Lower lobe of right lung (tissue), 2 donors: ENCODE measurements at places on chromosomes 1 and 21. TPM values are rescaled to one million over a fixed set of nuclear protein-coding genes. Genes with fewer than 3 reads are reported as not detected.

EPHB2 gene
- 5.0 TPM for total RNA-seq

CFAP107 gene
- 2.9 TPM for total RNA-seq

PTPN14 gene
- total RNA-seq = 34.1 TPM

VAV3 gene
- total RNA-seq = 11.3 TPM

MOB3C gene
- total RNA-seq = 30.2 TPM

FAM72C gene
- not detected for total RNA-seq

TNFRSF1B gene
- total RNA-seq = 67.0 TPM

OR2T29 gene
- not detected for total RNA-seq

IQCC gene
- 2.0 TPM for total RNA-seq

- H3K4me1 ChIP-seq = no peaks in the 10 kb centered on the region
- no peak for DNase-seq
- no peak overlapping the region for H3K4me3 ChIP-seq
- no peaks in the 10 kb centered on the region for H3K36me3 ChIP-seq
- no peak overlapping the region for H3K27ac ChIP-seq
- no peaks in the 10 kb centered on the region for H3K27me3 ChIP-seq
Measured at GRCh38 chr1:74933500-74933899, 200.5 kb downstream of the TYW3 start.

DNA sequence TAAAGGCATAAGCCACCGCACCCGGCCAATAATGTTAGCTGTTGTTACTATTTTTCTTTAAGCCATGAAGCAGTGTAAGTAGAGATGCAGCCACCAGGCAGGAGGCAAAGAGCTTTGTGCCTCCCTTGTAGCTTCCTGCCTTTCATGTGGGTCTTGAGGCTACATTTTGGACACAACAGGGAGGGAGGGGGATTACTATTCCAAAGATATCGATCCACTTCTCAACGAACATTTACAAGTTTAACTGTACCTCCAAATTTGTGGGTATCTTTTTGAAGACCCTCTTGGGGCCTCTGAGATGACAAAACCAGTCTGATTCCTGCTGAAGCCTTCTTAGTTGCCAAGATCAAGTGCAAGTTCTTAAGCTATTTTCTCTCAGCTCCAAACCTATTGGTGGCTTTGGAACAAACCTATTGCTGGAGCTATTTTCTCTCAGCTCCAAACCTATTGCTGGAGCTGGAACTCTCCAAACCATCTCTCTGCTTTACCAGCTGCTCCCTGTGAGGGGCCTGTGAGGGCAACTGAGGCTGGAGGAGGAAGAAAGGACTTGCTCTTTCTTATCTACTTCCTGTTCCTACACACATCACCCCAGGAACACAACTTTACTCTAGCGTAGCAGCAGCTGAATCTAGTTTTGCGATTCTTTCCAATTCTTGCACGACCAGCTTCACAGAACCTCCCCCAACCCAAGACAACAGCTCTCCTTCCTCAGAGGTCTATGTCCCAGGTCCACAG is 16.1 kb upstream of the RCAN3 start:
- H3K27ac ChIP-seq = no peak overlapping the region
- no peaks in the 10 kb centered on the region for H3K36me3 ChIP-seq
- H3K4me1 ChIP-seq = peaks cover under 1% of the 10 kb centered on the region
- DNase-seq = no peak
- H3K4me3 ChIP-seq = no peak overlapping the region

DNA sequence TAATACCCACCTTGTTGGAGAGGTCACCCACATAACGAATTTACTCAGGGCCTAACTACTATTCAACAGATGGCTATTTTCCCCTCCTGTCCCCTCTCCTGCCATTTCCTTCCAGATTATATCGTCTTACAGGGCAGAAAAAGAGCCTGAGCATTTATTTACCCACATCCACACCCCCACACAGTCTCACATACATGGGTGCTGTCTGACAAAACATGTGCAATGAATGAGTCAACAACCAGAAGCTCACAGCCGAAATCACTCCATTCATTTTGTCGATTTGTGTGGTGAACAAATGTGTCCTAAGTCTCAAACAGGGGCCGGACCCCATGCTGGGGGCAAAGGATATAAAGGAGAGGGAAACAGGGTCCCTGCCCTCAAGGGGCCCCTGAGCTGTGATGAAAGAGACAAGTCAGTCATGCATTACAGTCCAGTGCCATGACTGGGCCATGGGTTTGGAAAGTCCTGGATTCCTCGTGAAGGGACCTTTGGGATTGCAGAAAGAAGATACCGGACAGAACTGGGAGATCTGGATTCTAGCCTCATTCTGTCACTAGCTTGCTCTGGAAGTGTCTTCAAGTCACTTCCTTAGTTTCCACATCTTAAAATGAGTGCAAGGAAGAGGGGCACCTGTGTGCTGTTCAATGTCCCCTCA is 16.4 kb upstream of the ZNF683 start:
- H3K27ac ChIP-seq = no peak overlapping the region
- no peaks in the 10 kb centered on the region for H3K4me1 ChIP-seq
- H3K36me3 ChIP-seq = no peaks in the 10 kb centered on the region
- no peak for DNase-seq
- H3K4me3 ChIP-seq = no peak overlapping the region
- no peaks in the 10 kb centered on the region for H3K27me3 ChIP-seq

- H3K27ac ChIP-seq = no peak overlapping the region
- no peaks in the 10 kb centered on the region for H3K4me1 ChIP-seq
- H3K36me3 ChIP-seq = no peaks in the 10 kb centered on the region
- H3K27me3 ChIP-seq = no peaks in the 10 kb centered on the region
Measured at GRCh38 chr21:31115249-31115648, 77.0 kb upstream of the KRTAP19-8 start.

GRCh38 chr1:200048244-200048643 is 20.7 kb downstream of the NR5A2 start:
- peaks cover 42% of the 10 kb centered on the region for H3K27me3 ChIP-seq
- H3K36me3 ChIP-seq = no peaks in the 10 kb centered on the region
- no peak overlapping the region for H3K4me3 ChIP-seq
- no peak overlapping the region for H3K27ac ChIP-seq

DNA sequence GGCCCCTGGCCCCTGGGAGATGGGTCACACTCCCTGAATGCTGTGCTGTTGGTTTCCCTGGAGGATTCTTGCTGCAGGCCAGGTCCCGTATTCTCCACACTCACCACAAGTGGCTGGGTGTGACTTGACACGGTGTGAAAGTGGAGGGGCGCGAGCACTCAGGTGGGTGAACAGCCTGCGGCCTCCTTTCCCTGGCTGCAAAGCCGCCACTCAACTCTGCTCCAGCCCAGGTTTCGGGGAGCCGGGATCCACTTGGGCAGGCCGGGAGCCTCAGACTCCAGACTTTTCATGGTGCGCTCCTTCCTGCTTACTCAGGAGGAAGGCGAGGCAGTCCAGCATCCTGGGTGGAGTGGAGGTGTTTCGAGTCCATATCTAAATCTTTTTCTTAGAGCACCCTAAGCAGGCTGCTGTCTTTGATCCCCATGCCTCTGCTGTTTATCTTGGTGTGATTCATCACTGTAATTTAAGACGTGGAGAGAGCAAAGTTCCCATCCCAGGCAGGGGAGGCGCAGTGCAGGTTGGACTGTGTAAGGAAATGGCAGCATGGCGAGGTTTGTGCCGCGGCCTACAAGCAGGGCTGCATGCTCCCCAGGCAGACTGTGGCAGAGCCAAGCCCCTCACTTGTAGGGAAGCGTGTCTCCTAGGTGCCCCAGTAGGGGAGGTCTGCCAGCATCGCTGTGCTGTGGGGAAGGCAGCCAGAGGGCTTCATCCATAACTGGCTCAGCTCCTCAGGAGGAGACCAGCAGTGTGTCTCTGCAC is 29.6 kb downstream of the VANGL1 start:
- no peaks in the 10 kb centered on the region for H3K4me1 ChIP-seq
- H3K36me3 ChIP-seq = no peaks in the 10 kb centered on the region
- no peak overlapping the region for H3K4me3 ChIP-seq
- DNase-seq = no peak
- no peaks in the 10 kb centered on the region for H3K27me3 ChIP-seq
- no peak overlapping the region for H3K27ac ChIP-seq

GRCh38 chr1:83627045-83627444 is 371.9 kb downstream of the TTLL7 start:
- no peaks in the 10 kb centered on the region for H3K4me1 ChIP-seq
- H3K27ac ChIP-seq = no peak overlapping the region
- DNase-seq = no peak
- no peaks in the 10 kb centered on the region for H3K27me3 ChIP-seq
- no peaks in the 10 kb centered on the region for H3K36me3 ChIP-seq
- no peak overlapping the region for H3K4me3 ChIP-seq

- peaks cover 6% of the 10 kb centered on the region for H3K27me3 ChIP-seq
- no peaks in the 10 kb centered on the region for H3K4me1 ChIP-seq
- no peaks in the 10 kb centered on the region for H3K36me3 ChIP-seq
- DNase-seq = peak; percentile 54
- peak overlapping the region; percentile 17 for H3K4me3 ChIP-seq
Measured at GRCh38 chr21:36104317-36105300, 30.3 kb upstream of the CBR3 start.

- H3K27me3 ChIP-seq = no peaks in the 10 kb centered on the region
- no peaks in the 10 kb centered on the region for H3K4me1 ChIP-seq
- no peak overlapping the region for H3K4me3 ChIP-seq
- H3K36me3 ChIP-seq = no peaks in the 10 kb centered on the region
Measured at GRCh38 chr1:248114890-248115289, 19.9 kb downstream of the OR2L13 start.

- peaks cover 55% of the 10 kb centered on the region for H3K4me1 ChIP-seq
- peak within 1 kb of the TSS; percentile 63 for H3K4me3 ChIP-seq
- peak within 1 kb of the TSS; percentile 63 for H3K27ac ChIP-seq
Measured at GRCh38 chr1:30908696-30909364, at the start of gene SDC3. SDC3 (minus strand) TSS chr1:30908758; CDS start chr1:30908586, 172 bp downstream.

- no peak overlapping the region for H3K27ac ChIP-seq
- DNase-seq = no peak
- H3K27me3 ChIP-seq = no peaks in the 10 kb centered on the region
- no peaks in the 10 kb centered on the region for H3K36me3 ChIP-seq
- H3K4me1 ChIP-seq = no peaks in the 10 kb centered on the region
Measured at GRCh38 chr1:88189525-88189924, 494.5 kb upstream of the PKN2 start.

- H3K27me3 ChIP-seq = no peaks in the 10 kb centered on the region
- H3K4me1 ChIP-seq = no peaks in the 10 kb centered on the region
- no peak overlapping the region for H3K27ac ChIP-seq
- DNase-seq = no peak
Measured at GRCh38 chr1:208793861-208794345, 549.7 kb upstream of the PLXNA2 start.

DNA sequence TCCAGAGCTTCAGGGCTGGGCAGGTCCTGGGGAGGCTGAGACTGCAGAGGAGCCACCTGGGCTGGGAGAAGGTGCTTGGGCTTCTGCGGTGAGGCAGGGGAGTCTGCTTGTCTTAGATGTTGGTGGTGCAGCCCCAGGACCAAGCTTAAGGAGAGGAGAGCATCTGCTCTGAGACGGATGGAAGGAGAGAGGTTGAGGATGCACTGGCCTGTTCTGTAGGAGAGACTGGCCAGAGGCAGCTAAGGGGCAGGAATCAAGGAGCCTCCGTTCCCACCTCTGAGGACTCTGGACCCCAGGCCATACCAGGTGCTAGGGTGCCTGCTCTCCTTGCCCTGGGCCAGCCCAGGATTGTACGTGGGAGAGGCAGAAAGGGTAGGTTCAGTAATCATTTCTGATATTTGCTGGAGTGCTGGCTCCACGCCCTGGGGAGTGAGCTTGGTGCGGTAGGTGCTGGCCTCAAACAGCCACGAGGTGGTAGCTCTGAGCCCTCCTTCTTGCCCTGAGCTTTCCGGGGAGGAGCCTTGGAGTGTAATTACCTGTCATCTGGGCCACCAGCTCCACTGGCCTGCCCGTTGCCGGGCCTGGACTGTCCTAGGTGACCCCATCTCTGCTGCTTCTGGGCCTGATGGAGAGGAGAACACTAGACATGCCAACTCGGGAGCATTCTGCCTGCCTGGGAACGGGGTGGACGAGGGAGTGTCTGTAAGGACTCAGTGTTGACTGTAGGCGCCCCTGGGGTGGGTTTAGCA is 9.3 kb downstream of the MYBPH start:
- H3K27me3 ChIP-seq = no peaks in the 10 kb centered on the region
- no peak overlapping the region for H3K27ac ChIP-seq
- no peak for DNase-seq
- no peak overlapping the region for H3K4me3 ChIP-seq

DNA sequence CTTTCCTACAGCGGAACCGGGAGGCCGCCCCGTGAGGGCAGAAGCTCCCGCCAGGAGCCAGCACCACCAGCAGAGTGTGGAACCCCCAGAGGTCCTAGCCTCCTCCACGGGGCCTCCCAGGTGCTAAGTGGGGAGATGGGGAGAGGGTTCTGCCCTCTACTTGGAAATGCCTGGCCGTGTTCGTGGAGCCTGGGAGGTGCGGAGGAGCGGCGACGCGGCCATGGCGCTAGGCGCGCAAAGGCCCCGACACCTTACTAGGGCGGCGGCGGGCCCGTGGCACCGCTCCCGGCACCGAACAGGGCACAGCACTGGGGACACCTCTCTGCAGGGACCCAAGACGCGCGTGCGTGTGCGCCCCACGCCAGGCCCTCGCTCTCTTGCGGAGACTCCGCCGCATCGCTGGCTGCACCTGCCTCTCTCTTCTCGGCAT is 1.3 kb upstream of the CACNA1E start:
- peaks cover 67% of the 10 kb centered on the region for H3K27me3 ChIP-seq
- no peaks in the 10 kb centered on the region for H3K4me1 ChIP-seq
- H3K27ac ChIP-seq = no peak overlapping the region
- H3K4me3 ChIP-seq = peak overlapping the region; percentile 35
- DNase-seq = no peak

- H3K4me1 ChIP-seq = no peaks in the 10 kb centered on the region
- DNase-seq = no peak
- no peak overlapping the region for H3K4me3 ChIP-seq
- H3K36me3 ChIP-seq = no peaks in the 10 kb centered on the region
Measured at GRCh38 chr1:208431721-208432120, 187.5 kb upstream of the PLXNA2 start.

DNA sequence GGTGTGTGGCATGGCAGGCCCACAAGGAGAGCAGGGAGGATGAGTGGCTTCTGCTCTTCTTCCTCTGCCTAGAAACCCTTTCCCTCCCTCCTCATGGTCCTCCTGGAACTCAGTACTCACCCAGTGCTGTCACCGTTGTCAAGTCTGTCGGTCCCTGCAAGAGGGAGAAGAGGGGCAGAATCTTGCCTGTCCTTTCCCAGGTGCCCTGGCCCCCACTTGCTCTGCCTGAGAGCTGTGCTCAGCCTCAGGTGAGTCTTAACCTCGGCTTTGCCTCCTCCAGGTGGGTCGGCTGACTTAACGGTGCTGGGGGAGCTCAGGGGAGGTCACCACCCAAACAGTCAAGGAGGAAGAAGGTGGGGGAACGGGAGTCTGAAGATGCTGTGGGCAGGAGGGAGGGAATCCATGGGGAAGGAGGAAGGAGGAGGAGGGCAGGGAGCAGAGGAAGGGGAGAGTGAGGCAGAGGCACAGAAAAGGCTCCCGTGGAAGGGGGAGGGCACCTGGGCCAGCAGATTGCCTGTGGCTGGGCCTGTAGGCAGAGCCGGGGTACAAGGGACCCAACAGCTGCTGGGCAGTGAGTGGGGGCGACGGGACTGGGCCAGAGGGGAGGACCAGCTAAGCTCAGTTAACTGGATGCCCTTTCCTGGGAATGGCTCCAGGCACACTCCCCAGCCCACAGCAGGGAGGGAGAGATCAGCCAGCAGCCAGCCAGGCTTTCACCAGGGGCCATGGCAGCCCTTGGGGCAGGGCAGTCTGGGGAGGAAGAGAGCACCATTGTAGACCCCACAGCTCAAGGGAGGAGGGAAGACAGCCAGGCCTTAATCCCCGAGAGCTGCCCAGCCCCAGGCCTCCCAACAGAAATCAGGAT is 26.3 kb downstream of the CTNNBIP1 start:
- no peaks in the 10 kb centered on the region for H3K27me3 ChIP-seq
- H3K36me3 ChIP-seq = peaks cover 8% of the 10 kb centered on the region
- no peak for DNase-seq
- no peak overlapping the region for H3K27ac ChIP-seq

- no peaks in the 10 kb centered on the region for H3K36me3 ChIP-seq
- no peak overlapping the region for H3K27ac ChIP-seq
- H3K4me1 ChIP-seq = no peaks in the 10 kb centered on the region
- H3K4me3 ChIP-seq = no peak overlapping the region
Measured at GRCh38 chr1:155873860-155874259, 14.5 kb downstream of the SYT11 start.
